ENCODE measurements at places on chromosomes 3 and 15.

GRCh38 chr15:57463360-57463759 is 87.1 kb downstream of the CGNL1 start:
- no peak for DNase-seq

- no peak for DNase-seq
Observed at GRCh38 chr3:42719002-42719401, 16.4 kb upstream of the HHATL start.

DNA sequence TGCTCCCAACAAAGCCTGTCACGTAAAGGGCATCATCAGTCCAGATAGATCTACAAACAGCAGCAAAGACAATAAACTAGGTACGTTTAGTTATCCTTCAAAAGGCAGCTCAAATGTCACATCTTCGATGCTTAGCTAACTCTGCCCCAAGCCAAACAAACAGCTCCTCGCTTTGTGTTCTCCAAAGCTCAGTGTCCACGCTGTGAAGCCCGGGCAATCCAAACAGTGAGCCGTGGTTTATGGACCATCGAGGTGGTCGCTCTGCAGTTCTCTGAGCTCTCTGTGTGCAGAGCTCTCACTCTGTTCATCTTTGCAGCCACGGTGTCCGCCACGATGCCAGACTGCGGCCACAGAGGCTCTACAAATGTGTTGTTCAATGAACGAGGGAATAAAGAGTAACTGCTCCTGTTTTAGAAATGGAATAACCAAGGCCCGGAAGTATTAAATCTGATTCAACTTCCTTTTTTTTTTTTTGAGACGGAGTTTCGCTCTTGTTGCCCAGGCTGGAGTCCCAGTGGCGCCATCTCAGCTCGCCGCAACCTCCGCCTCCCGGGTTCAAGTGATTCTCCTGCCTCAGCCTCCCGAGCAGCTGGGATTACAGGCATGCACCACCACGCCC is 117.2 kb upstream of the FAM174B start:
- no peak for DNase-seq

GRCh38 chr3:11562277-11562881 is 81.3 kb downstream of the VGLL4 start:
- no peak for DNase-seq

- DNase-seq, result no peak
Observed at GRCh38 chr15:78140292-78140691, 8.9 kb upstream of the IDH3A start.

- DNase-seq, result no peak
Observed at GRCh38 chr15:55977231-55977630, 16.2 kb downstream of the NEDD4 start.

DNA sequence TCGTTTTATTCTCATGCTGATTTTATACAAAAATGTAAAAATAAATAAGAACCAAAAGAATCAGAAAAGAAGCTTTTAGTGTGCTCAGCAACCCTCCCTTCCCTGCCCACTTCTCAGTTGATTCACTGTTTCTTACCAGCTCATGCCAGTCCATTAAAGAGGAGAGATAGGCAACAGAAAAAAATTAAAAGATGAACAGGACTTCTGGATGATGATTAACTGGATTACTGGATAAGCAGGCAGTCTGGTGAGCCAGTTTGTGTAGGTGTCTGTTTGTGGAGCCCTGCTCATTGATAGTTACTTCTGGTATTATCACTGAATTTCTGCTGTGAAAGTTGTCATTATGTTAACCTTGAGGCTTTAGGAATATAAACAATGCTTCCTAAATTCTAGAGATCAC is 15.1 kb upstream of the GPR171 start:
- DNase-seq, result no peak

- no peak for DNase-seq
Observed at GRCh38 chr3:18351823-18352744, 73.1 kb downstream of the SATB1 start.

DNA sequence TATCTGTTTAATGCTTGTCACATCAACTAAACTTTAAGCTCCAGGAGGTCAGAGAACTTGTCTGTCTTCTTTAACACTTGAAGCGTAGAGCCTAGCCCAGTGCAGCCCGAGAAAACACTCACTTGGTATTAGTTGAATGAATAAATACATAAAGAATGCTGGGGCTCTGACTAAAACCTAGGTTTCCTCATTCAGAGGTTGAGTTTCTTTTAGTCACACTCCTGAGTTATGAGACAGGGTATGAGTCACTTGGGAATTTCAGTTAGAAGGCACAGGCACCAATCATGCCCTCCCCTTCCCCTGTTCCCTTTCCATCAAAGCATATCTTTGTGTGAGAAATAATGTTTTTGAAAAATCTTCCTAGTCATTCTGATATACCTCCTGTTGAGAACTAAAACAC is 589.8 kb upstream of the DPPA4 start:
- DNase-seq, result no peak

DNA sequence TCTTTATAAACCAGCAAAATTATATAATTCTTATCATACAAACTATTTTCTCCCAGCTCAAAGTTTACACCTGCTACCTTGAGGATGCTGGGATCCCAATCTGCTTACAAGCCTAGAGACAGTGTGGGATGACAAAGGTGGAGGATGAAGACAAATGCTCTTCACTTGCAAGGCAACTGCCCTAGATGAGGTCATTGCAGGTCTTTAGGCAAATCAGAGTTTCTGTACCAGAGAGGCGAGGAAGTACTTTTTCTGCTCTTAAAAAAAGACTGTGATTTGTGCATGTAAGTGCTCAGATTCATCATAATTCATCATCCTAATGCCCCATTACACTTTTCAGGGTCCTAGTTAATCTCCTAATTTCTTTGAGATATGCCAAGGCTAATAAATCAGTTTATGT is 376.1 kb downstream of the ZPLD1 start:
- DNase-seq, result no peak

DNA sequence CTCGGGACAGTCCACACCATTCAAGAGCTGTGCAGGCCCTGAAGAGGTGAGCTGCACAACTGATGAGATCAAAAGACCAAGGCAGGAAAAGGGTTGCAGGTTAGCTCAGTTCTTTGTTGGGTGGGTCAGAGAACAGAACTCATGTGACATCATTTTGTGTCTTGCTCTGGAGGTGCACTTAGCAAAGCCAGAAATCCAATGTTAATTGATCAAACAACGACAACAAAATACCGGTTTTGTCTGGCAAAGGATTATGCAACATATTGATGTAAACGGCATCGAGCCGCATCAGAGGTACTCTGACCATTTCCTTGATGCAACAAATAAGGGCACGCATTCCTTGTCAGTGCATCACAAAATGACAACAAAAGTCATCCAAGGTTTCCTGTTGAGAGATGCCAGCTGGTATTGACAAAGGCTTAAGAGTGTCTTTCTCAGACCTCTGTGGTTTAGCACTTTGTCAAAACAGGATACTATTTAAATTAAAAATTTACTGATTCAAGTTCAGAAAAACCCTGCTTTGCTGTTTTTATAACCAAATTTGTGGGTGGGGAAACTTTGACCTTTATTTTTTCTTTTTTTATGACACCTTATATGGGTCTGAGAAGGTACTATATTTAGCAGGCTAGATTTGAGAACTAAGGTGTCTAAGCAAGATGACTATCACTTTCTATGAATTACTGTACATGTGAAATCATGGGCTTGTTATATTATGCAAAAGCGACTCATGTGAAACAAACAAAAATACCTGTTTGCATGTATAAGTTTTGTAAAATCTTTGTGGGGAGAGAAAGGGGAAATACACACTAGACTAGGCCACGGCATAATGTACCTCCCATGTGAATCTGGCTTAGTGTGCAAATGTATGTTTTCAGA is 496.1 kb downstream of the FOXP1 start:
- no peak for DNase-seq

DNA sequence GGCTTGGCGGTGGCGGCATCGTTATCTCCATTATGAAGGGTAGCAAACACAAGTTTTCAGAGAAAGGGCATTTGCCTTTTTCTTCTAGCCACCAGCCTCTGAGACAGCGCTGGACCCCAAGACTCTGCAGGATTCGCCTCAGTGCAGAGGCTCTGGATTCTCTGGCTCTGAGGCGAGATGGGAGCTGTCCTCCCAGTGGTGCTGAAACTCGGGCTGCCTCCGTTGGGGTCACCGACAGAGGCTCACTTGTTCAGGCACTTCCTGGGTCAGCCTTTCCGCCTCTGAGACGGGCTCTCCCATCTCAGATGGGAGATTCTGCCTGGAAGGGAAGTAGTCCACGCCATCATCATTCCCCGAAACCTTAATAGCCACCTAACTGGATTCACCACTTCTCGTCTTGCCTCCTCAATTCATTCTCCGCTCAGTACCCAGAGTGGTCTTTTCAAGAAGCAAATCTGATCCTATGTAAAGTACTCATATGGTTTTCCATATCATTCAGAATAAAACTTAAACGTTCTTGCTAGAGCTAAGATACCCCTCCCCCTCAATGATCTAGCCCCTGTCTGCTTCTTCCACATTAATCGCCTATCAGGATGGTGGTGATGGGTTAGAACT is 76.9 kb downstream of the RHCG start:
- no peak for DNase-seq

- no peak for DNase-seq
Observed at GRCh38 chr15:92677999-92678398, 22.4 kb upstream of the FAM174B start.

DNA sequence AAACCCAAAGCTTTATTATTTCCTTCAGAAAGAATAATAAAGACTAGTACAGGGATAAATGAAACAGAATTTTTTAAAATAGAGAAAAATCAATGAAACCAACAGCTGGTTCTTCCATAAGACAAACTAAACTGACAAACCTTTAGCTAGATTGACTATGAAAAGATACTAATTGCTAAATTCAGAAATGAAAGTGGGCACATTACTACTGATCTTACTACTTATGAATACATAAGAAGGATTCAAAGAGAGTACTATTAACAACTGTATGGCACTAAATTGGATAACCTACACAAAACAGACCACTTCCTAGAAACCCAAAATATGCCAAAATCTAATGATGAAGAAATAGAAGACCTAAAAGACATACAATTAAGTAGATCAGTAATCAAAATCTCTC is 278.2 kb downstream of the ISL2 start:
- DNase-seq, result no peak

DNA sequence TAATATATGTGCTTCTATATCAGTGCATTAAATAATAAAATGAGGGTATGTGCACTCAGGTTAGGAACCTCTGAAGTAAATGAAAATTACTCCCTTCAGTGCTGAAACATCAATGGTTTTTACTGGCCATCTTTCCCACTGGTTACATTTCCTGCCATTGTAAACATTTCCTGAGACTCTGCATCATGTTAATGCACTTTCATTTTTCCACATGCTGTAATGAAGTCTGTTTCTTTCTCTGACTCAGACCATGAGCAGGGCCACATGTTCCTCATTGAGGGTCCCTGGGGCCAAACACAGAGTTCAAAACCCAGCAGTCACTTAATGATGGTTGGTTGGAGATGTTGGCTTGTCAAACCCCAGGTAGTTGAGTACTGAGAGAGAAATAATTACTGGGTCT is 15.3 kb downstream of the FAM3D start:
- no peak for DNase-seq

DNA sequence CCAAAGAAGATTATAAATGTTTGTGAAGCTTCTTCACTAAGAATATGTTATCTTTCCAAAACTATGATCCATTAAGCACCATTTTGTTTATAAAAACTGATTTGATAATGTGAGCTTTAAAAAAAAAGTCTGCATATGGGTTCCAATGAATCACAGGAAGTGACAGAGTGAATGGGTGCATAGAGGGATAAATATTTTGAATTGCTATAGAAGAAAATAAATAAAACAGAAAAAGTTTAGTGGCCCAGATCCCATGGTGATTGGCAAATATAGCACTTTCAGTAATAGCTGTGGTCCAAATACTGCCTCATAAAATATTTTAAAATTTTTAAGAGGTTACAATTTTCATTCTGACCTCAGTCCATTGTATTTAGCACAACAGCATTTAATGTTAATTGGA is 19.2 kb downstream of the CPA3 start:
- no peak for DNase-seq

- no peak for DNase-seq
Observed at GRCh38 chr3:54353546-54353945, 231.2 kb downstream of the CACNA2D3 start.

GRCh38 chr3:117898722-117899522 is 1135.7 kb downstream of the IGSF11 start:
- DNase-seq, result no peak

DNA sequence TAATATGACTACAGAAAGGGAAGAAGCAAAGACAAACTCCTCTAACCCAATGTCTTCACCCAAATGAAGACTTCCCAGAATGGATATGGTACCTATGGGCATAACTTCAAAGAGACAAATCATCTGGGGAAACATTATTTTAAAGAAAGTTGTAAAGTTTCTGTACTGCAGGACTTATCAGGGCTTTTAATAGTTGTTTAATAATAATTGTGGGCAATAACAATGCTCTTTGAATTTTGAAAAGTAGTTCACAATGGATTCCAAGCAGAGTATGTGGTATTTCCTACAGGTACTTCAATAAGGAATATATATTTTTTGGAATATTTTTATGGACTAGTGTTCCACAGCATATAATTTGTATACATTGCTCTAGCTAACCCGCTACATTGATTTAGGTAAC is 503.1 kb downstream of the MCTP2 start:
- DNase-seq, result no peak

DNA sequence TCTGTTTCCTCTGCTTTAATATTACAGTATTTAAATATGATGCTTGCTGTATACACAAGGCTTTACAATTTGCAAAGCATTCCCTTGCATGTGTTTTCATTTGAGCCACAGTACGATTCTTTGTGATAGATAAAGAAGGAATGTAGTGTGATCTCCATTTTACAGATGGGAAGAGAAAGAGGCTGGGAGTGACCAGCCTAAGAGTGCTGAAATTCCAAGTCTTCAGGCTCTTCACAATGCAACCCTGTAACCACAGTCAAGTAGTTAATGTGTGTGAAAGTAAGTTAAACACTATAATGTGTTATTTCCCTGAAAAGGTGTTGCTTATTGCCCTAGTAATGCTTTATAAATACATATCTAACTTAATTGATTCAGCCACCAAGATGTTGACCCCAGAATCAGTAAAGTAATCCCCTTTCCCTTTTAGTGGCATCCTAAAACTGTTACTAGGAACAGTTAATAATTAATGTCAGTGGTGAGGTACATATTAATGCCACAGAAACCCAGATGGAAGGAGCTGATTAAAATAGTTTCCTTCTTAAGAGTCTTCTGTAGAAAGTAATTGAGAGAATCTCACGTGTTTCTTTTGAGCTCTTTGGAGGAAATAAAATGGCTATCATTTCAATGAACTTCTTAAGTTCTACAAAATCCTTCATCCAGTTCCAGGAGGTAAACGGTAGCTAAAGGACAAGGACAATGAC is 110.4 kb downstream of the IL12A start:
- no peak for DNase-seq

GRCh38 chr3:180855364-180855763 is 57.1 kb upstream of the FXR1 start:
- DNase-seq, result no peak

- no peak for DNase-seq
Observed at GRCh38 chr3:110272525-110272924, 799.1 kb upstream of the NECTIN3 start.
